HFFc6 (cell line): ENCODE measurements at places on chromosomes 5 and 9. TPM values are rescaled to one million over a fixed set of nuclear protein-coding genes. Genes with fewer than 3 reads are reported as not detected.

DROSHA gene
- total RNA-seq, result 67.1 to 70.3 TPM (median 69.3 TPM) in 3 replicates

C9orf50 gene
- total RNA-seq, result 0.20 TPM in 1 of 3 replicates, not detected in the others

NME5 gene
- 0.24 to 0.41 TPM in 2 of 3 replicates, not detected in the other for total RNA-seq

CYSRT1 gene
- 0.32 to 1.2 TPM (median 0.71 TPM) in 3 replicates for total RNA-seq

- DNase-seq, result no peak
Measured at GRCh38 chr9:71032779-71033178, 88.6 kb downstream of the TRPM3 start.

DNA sequence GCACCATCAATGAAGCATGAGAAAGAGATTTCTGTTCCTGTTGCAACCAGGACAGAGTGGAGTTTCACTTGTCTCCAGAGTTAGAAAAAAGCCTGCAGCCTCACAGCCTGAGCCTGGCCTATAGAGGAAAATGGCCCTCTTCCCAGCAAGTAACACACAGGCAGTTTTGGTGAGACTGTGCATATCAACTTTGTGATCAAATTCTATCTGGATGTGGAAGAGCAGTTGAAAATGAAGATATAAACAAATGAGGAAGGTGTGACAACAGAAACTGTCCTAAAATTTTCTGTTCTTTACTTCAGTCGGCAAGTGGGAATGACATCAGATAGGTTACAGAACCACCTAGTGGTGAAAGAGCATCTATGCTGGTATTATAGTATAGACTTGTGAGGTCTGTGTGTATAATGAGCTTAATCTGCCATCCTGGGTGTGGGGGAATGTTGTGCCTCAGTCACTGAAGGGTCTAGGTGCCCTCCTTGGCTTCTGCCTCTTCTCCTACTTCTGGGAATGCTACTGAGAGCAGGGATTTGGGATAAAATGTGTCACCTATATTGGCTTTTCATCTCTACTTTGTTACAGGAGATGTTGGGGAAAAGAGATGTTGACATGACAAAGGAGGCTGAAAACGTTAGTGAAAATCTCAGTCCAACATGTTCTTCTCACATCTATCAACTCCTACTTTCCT lies 28.2 kb downstream of the YIPF5 start:
- peak; percentile 59 for DNase-seq

- DNase-seq, result no peak
Measured at GRCh38 chr5:115626445-115626823, 598 bp upstream of the TMED7 start.

DNA sequence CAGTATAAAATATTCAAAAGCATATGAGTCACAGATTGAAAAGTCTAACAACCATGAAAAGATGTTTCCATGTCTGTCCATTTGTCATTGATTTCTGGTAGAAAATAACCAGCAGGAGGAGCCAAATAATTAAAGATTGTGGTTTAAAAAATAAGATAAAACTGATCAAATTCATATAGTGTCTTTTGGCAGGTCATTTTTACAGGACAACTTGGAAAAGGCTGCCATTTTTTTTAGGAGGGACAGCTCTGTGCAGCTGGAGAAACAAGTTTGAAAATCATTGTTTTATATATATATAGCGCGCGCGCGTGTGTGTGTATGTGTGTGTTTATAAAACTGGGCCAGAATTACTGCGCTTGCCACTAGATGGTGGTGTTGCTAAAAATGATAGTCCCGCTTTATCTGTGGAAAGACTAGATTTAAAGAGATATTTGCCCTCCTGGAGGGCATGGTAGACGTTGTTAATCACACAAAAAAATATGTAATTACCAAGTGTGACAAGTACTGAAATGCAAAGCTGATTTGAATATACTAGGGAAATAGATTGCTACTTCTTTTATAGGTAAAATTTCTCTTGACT lies 1.3 kb upstream of the TRMO start:
- peak; percentile 74 for DNase-seq

- DNase-seq, result no peak
Measured at GRCh38 chr5:1338506-1339070, 6.3 kb downstream of the CLPTM1L start.

DNA sequence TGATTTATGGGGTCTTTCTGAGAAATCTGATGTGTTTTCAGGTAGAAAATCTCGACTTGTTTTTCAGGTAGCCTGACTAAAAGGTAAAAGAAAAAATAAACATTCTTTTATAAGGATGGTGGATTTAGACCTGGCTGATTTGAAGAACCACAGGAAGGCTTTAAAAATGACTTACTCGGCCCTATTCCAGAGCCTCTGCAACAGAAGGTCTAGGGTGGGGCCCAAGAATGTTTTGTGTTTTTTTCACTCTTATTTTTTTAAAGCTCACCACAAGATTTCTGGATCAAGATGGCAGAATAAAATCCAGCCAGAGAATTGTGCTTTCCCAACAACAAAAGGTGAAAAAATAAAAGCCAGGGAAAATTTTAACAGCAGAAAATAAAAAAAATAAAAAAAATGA lies 59.1 kb downstream of the FNBP1 start:
- no peak for DNase-seq

GRCh38 chr5:118405650-118406061 lies 582.7 kb downstream of the DTWD2 start:
- DNase-seq, result no peak

GRCh38 chr5:14506140-14506538 lies 75.5 kb upstream of the OTULINL start:
- no peak for DNase-seq

GRCh38 chr9:72292256-72292682 lies 72.7 kb downstream of the ZFAND5 start:
- peak; percentile 35 for DNase-seq

DNA sequence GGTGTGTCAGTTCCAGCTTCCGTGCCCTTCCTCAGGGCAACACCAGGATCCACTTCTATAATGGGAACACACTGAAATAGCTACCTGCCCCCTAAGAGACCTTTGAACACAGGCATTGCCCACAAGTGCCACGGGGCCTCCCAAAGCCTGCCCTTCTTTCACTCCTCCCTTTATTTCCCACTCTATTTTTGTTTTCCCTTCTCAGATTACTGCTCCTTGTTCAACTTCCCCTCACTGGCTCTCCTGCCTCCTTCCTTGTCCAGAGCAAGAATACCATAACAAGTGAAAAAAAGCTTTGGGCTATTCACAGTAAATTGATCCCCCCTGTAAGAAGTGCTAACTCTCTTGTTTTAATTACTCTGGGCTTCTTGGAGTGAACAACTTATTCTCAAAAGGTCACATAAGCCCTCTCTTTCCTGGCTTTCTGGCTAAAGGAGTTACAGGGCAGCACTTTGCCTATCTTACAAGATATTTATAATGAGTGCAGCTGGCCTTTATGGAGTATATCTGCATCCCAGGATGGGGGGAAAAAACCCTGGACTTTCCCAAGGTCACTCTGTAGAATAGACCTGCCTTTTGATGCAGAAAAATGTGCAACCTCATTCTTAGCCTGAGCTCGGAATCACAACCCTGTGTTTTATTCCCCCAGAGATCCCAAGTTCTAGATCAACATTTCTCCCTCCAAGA lies 11.3 kb downstream of the CTXN3 start:
- no peak for DNase-seq

DNA sequence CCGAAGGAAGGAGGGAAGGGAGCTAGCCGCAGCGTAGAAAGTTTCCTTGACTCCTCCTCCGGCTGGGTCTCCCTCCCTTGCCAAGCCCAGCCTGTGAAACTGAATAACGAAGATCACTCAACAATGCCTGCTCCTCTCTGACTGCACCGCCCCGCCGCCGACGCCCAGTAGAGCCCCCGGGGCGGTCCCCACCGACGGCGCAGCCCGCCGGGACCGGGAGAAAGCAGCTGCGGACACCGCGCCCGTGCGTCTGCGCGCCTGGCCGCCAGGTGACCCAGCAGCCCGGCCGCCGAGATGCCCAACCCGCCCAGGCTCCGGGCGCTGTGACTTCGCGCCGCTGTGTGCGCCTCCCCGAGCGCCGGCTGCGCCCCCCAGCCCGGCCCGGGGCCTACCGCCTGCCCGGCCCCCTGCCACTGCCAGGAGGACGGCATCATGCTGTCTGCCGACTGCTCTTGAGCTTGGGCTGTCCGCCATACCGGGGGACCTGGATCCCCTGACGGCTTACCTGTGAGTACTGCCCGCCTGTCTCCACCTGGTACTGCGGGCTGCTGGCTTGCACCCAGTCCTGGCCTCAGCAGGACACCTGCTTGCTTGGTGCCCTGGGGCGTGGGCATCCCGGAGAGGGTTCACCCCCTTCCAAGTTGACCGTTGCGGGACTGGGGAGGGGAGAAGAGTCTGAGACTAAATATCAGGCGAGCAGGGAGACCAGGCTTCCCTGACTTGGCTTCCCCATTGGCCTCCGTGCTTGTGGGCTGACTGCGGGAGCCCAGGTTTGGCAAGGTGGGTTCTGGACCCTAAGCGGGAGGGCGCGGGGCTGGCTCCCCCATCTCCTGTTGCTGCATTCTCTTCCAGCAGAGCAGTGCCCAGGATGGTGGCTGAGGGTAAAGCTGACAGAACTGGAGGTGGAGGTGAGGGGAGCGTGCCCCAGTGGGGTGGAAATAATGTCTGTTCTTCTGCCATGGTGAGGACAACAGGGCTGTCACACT lies 26.2 kb upstream of the SPTLC1 start:
- no peak for DNase-seq
